Right kidney (tissue), 9 donors: ENCODE measurements at places on chromosomes 7 and 10.

- no peak for DNase-seq
Measured at GRCh38 chr7:16967300-16967811, 85.6 kb upstream of the AGR3 start.

DNA sequence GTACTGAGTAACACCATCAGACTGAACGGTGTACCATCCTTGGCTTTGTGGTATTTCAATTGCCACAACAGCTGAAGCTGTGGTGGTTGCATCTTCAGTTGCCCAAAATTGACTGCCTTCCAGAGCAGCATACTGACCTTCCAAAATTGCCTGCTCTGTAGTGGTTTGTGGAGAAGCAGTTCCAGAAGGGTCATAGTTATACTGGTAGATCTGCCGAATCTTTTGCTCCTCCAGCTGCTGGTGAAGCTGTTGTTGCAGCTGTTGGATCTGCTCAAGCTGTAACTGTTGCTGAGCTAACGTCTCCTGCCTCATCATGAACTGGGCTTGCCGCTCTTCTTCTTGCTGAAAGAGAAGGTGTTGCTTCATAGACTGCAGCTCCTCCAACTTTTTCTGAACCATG is 212.2 kb downstream of the PCLO start:
- no peak for DNase-seq

GRCh38 chr10:107631876-107632275 is 467.4 kb upstream of the SORCS1 start:
- no peak for DNase-seq

- DNase-seq, result no peak
Measured at GRCh38 chr7:74173074-74173473, 1.1 kb upstream of the EIF4H start.

- peak; percentile 31 for DNase-seq
Measured at GRCh38 chr7:479948-480499, 39.6 kb downstream of the PDGFA start.
